Stimulated activated CD8-positive, alpha-beta memory T cell treated with anti-CD3 and anti-CD28 coated beads, Interleukin-4, amount 100 ng/mL, for 1 hour (primary cell): ENCODE measurements at places on chromosomes 5 and 9.

DNA sequence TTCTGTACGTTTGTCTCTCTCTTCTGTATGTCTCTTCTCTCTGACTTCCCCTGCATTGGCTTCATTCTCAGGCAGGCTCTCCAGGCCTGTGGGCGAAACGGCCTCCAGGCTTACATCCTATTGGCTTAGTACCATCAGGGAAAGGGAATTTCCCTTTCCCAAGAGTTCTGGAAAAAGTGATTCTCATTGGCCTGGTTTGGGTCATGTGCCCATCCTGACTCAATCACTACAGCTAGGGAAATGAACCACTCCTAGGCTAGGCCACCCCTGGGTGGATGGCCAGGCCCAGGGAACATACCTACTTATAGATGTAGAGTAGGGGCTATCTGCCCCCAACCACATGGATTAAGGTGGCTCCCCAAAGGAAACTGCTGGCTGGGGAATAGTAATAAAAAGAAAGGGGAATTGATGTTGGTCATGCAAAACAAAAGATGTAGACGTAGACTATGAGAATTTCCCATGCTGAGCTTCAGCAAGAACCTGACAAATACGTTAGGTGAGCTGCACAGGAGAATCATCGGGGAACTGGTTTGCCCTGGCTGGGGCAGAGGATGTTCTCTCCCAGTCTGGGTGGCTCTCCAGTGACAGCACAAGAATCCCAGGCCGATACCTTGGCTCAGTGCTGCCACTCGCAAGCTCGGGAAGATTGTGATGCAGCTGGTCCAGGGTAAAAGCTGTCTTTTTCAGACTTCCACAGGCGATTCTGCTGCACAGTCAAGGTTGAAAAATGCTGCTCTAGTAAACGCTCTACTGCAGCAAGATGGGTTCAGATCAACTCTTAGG lies 3.7 kb upstream of the EGR1 start:
- no peak for DNase-seq

GRCh38 chr5:16304846-16305245 lies 125.3 kb upstream of the MARCHF11 start:
- no peak for DNase-seq

DNA sequence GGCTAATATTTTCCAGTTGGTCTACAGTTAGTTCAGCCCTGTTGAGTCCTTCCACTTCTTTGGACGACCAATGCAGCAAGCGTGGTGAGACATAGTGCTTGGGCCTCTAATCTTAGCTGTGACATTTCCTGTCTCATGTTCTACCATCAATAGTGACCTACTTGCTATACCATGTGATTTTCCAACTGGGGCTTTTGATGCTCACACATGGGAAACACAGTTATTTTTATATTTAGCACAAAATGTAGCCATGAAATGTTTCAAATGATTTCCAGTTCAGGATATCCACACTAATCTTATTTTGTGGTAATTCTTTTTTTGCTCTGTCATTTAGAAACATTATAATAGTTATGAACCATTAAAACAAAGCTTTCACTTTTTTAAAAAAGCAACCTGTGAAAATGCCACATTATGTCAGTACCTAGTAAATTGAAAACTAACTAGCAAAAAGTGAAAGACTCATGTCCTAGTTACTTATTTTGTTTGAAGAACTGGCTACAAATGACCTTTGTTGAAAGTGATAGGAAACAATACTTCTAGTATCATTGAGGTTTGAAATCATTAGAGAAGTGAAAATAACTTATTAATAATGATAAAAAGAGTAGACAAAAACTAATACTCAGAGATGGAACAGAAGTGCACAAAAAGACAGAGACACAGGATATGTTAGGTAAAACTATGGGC lies 18.3 kb downstream of the MARCHF3 start:
- DNase-seq, result no peak

DNA sequence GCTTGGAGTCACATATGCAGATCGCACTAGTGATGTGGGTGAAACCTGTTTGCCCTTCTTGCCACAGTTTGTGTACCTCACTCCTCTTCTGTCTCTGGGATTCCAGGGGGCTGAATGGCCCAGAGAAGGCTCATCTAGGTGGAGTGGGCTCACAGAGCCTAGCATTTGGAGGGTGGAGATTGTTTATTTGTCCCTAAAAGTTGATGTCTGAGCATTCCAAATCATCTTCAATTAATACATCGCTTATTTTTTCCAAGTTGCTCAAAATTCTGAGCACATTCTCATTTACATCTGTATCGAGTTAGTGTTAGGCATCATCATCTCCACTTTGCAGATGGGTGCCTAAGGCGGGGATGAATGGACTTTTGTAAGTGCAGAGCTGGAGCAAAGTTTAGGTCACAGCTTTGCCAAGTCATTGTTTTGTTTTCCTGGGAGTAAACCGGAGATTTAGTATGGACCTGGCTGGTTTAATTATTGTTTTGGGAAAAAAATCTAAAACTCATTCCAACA lies 2.0 kb downstream of the ABL1 start:
- DNase-seq, result no peak

GRCh38 chr9:30301271-30301963 lies 2083.0 kb upstream of the ACO1 start:
- no peak for DNase-seq

- no peak for DNase-seq
Observed at GRCh38 chr9:34962546-34962945, 4.5 kb downstream of the PHF24 start.

DNA sequence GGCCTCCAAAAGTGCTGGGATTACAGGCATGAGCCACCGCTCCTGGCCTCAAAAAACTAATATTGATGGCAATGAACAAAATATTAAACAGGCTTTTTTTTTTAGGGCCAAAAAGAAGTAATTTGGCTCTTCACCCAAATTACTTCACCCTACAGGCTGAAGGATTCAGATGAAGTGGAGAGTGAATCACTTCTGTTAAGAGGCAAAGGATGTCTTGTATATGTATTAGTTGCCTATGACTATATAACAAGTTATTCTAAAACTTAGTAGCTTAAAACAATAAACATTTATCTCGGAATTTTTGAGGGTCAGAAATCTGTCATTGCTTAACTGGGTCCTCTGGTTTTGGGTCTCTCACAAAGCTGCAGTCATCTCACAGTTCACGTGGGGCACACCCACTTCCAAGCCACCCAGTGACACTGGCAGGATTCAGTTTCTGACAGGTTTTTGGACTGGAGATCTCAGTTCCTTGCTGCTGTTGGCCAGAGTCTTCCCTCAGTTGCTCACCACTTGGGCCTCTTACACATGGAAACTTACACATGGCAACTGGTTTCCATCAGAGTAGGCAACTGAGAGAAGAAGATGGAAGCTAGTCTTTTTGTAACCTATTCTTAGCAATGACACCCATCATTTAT lies 66.7 kb downstream of the IQGAP2 start:
- no peak for DNase-seq

- DNase-seq, result no peak
Observed at GRCh38 chr5:16866273-16866672, 69.8 kb downstream of the MYO10 start.

DNA sequence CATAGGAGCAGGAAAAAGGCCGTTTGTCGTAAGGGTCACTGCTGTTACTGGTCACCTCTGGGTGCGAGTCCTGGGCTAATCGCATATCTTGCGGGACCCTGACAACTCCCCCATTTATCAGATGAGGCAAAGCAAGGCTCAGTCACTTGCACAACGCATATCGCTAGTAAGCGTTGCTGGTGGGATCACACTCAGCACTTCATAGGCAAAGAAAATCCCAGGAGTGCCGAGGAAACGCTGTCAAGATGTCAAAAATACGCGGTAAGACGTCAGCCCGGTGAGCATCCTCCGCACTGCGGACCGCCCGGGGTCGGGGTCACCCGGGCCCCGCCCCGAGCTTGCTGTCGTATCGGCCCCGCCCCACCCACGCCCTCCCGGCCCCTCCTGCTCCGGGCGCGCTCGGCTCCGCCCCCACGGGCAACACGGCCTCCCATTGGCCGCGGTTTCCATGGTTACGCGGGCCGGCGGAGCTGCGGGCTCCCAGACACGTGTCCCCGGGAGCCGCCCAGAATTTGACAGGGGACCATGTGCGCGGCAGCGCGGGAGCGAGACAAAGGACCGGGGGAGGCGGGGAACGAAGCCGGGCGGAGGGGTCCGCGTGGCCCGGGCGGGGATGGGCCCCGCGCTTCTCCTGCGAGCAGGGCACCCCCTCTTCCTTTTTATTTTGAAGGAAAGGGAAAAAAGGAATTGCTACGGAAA lies 80.2 kb upstream of the IER5L start:
- DNase-seq, result peak; percentile 76

DNA sequence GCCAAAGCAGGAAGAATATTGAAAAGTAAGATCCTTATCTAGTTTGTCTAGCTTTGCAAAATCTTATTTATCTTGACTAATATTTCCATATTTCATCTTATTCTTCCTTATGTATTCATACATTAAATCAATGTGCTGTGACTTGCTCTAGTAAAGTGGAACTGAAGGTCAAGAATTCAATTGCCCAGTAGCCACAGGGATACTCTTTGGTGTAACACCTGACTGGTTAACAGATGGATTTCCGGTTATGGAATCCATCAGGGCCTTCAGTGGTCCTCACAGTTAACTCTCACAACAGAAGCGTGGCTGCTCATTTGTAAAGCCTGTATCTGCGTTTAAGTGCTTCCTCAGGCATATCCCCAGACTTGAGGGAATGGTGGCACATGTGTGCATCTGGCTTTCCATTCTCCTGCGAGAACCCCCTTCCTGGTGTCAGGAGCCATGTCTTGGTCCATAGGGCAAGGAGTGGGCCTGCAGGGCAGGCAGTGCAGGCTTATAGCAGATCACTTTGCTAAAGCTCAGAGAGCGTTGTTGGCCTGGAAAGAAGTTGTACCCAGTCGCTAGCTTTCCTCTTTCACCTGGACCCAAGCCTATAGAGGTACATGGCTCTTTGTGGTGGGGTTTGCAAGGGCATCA lies 99.2 kb downstream of the HSPA4 start:
- DNase-seq, result no peak

- no peak for DNase-seq
Observed at GRCh38 chr5:116681334-116682013, 106.9 kb upstream of the SEMA6A start.

GRCh38 chr5:197892-198489 lies 6.7 kb downstream of the LRRC14B start:
- no peak for DNase-seq

DNA sequence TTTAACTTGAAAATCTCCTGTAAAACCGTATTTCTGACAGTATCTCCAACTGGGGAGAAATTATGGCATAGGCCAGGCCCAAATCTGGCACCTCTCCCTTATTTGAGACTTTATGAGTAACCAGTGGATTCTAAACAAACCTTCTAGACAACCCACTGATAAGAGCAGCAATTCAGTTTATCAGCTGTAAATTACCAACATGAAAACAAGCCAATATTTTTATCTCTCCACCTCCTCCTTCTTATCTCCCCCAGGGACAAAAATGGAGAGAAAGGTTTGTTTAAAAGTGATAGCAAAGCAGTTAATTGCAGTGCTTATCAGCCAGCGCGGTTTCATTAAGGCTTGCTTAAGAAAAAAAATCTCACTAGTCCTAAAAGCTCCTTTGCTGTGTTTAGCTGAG lies 53.8 kb downstream of the KCNV2 start:
- no peak for DNase-seq

DNA sequence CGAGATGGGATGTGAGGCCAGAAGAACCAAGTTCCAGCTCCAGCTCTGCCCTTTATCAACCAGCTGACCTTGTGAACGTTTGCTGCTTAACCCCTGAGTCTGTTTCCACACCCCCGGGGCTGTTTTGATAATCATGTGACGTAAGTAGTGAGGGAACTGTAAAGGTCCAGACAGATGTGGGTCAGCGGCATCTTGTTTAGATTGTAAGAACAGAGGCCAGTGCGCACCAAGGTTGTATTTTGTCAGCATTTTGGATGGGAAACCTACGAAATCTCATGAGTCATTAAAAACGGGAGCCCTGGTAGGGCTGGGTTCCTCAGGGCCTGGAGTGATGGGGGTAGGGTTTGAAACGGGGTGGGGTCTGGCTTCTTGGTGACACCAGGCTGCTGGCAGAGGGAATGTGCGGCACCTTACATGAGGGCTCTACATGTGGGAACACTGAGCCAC lies 13.8 kb upstream of the COL15A1 start:
- no peak for DNase-seq

DNA sequence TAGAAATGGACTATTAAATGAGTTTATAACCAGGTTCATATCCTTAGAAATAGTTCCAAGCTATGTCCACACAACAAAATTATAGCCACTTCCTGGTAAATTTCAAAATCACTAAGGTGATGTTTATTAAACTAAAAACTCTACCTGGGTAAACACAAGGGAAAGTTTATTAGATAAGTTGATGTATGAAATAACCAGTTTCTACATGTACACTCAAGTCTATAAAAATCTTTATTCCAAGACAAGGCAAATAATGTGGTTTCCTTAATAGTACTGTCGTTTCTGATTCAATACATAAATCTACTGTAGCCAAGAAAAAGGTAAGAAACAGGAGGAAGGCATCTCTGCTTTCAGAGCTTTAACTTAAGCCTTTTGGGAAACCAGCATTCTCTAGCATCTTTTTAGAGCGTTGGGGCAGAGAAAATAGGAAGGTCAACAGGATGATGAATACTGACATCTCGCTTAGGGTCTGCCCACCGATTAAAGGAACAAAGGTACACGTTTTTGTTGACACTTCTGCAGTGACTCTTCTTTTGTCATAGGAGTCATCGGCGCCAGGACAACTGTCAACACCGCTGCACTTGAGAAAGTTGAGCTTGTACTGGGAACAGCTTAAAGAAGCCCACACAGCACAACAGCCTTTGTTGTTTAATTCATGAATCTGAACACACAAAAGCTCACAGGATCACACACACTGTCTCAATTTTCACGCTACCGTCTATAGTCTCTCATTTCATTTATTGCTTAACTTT lies 513.6 kb downstream of the SLCO4C1 start:
- no peak for DNase-seq

- DNase-seq, result no peak
Observed at GRCh38 chr5:160075073-160075472, 44.2 kb downstream of the PWWP2A start.

GRCh38 chr5:168583742-168584482 lies 4.7 kb upstream of the PANK3 start:
- DNase-seq, result no peak

DNA sequence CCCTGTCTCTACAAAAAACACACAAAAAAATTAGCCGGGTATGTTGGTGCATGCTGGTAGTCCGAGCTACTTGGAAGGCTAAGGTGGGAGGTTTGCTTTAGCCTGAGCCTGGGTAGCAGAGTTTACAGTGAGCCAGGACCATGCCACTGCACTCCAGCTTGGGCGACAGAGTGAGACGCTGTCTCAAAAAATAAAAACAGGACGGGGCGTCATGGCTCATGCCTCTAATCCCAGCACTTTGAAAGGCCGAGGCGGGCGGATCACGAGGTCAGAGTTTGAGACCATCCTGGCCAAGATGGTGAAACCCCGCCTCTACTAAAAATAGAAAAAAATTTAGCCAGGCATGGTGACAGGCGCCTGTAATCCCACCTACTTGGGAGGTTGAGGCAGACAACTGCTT lies 40.3 kb downstream of the UBE2D2 start:
- no peak for DNase-seq

DNA sequence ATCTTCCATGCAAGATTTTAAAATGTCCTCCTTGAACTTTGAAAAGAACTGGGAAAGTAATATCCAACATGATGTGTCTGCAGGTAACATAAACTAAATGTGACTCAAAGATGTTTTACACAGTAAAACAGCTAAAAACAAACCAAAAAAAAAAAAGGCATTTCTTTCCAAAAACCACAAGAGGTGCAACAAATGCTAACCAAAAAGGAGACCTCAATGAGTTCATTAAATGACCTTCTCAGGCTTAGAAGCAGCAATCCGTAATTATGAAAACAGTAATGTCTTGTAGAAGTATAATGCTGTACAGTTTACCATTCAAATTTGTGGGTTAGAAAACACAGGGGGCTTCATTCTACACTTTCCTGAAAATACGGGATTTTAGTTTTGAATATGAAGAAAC lies 2.5 kb downstream of the RNF145 start:
- DNase-seq, result no peak

GRCh38 chr5:30347858-30348257 lies 845.6 kb upstream of the CDH6 start:
- no peak for DNase-seq
